ENCODE measurements at places on chromosomes 3 and 15.

- DNase-seq: no peak
Measured at GRCh38 chr15:52808441-52808840, 18.3 kb upstream of the ONECUT1 start.

GRCh38 chr3:117820658-117821299 lies 1111.2 kb downstream of the TUSC7 start:
- no peak for DNase-seq

- no peak for DNase-seq
Measured at GRCh38 chr15:52496776-52497470, 31.8 kb downstream of the MYO5A start.

DNA sequence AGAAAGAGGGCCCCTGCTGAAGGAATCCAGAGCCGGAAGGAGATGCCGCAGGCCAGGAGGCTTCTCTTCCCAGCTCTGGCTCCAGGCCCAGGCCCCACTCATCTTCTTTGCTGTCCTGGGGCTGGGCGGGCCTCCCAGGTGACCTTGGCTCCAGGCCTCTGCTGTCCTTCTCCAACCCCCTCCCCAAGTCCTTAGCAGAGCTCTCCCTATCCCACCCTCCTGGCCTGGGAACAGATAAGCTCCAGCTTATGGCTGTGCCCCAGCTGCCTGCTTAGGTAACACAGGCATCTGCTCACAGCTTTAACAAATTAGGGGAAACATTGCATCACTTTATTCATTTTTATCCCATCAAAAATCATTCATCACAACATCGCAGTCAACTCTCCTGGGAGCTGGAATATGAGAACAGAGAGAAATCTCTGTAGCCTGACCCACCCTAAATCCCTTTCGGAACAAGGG lies 86.9 kb downstream of the SEMA5B start:
- DNase-seq: no peak

GRCh38 chr3:133441867-133442270 lies 42.0 kb downstream of the BFSP2 start:
- DNase-seq: no peak

DNA sequence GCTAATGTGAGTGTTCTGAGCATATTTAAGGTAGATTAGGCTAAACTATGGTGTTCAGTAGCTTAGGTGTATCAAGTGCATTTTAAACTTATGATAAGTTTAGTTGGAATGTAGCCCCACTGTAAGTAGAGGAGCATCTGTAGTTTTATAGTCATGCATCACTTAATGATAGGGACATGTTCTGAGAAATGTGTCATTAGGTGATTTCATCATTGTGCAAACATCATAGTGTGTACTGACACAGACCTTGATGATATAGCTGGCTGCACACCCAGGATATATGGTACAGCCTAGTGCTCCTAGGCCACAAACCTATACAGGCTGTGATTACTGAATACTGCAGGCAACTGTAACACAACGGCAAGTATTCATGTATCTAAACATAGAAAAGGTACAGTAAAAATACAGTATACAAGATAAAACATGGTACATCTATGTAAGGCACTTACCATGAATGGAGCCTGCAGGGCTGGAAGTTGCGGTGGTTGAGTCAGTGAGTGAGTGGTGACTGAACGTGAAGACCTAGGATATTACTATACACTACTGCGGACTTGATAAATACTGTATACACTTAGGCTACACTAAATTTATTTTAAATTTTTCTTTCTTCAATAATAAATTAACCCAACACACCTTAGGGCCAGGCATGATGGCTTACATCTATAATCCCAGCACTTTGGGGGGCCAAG lies 17.9 kb downstream of the DNAH1 start:
- no peak for DNase-seq

- no peak for DNase-seq
Measured at GRCh38 chr15:36905908-36906307, 194.4 kb downstream of the MEIS2 start.

- no peak for DNase-seq
Measured at GRCh38 chr3:26683902-26684301, 61.3 kb downstream of the LRRC3B start.

DNA sequence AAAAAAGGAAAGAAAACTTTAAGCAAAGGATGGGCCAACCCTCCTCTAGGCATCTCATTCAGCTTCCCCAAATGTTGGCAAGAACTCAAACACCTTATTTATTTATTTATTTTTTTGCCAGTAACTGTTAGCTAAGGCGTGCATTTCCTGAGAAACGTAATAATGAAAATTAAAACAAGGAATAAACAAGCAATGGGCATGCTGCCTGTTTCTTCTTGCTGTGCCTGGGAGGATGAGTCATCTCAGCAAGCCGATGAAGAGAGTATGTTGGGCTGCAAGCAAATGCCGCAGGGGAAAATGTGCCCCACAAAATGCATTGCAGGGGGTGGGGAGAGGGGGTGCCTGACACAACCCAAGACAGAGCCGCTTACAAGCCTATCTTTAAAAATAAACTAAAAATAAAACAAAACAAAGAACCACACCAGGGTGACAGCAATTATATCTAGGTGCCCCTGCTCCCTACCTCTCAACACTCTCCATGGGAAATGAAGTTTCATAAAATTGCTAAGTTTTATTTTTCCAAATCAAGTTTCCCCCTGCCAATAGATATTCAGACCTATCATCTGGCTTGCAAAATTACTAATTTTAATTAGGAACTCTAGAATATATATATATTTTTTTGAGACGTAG lies 40.3 kb downstream of the EIF4E3 start:
- peak; percentile 14 for DNase-seq

DNA sequence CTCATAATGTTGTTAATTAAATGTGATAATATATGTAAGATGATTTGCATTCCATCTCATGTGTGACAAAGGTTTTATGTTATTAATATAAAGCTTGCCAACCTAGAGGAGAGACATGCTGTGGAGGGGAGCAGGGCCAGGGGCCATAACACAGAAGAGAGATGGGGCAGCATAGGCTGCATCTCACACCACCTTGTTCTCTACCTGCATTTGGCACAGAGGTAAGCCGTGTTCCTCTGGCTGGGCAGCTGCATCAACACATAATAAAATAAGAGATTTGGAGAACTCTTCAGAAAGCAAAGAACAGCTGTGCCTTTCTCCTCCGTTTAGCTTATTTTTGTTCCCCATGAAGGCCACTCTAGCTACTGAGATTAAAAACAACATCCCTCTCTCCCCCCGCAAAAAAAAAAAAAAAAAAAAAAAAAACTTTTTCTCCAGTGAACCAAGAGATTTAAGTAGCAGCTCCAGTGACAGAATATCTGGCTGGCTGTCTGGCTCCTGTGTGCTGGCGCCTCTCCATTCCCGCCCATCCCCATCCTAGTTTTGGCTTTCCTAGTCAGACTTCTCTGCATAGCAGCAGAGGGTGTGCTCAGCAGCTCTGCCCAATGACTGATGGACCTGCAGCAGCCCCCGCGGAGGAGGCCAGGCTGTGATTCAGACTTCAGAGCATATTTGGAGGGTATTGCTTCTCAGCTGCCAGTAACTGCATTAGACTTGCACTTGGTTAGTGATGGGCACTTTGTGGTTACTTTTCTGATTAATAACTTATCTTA lies 52.2 kb upstream of the STXBP5L start:
- DNase-seq: peak; percentile 9

DNA sequence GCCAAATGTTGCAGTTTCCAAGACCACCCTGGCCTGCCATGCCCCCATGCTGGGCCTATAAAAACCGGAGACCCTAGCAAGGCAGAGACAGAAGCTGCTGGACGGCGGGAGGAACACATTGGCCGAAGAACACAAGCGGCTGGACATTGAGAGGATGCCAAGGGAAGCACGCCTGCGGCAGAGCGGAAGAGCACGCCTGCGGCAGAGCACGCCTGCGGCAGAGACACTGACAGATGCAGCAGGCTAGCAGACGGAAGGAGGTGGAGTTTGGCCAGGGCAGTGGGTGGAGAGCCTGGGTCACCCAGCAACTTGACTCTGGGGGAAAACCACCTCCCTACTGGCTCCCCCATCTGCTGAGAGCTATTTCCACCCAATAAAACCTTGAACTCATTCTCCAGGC lies 322.3 kb upstream of the TBL1XR1 start:
- no peak for DNase-seq

DNA sequence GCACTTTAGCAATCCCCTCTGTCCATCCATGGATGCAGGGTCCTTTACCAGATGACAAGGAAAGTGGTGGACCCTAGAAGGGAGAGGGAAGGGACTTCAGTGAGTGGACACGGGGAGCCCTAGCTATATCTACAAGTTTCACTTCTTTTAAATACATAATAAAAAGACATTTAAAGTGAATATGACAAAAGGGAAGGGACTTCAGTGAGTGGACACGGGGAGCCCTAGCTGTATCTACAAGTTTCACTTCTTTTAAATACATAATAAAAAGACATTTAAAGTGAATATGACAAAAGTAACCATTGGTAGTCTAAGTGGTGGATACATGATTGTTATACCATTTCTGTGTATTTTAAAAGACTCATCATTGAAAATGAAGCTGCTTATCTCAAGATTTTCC lies 81.9 kb upstream of the HES1 start:
- DNase-seq: no peak

DNA sequence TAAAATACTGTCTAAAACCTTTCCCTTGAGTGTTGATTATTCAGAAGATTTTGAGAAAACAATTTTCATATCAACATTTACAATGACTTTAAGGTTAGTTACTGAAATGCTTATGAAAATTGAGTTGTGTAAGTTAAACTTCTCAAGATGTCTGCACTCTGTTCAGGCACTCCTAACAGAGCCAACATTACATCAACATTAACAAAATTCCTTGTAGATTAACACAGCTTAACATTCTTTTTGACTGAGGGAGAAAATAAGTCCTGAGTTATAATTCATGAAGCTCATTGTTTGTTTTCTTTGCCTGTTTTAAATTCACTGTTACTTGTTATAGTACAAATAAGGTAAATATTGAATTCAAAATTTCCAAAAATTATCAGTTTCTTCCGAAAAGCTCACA lies 9.0 kb downstream of the ACKR4 start:
- DNase-seq: no peak

DNA sequence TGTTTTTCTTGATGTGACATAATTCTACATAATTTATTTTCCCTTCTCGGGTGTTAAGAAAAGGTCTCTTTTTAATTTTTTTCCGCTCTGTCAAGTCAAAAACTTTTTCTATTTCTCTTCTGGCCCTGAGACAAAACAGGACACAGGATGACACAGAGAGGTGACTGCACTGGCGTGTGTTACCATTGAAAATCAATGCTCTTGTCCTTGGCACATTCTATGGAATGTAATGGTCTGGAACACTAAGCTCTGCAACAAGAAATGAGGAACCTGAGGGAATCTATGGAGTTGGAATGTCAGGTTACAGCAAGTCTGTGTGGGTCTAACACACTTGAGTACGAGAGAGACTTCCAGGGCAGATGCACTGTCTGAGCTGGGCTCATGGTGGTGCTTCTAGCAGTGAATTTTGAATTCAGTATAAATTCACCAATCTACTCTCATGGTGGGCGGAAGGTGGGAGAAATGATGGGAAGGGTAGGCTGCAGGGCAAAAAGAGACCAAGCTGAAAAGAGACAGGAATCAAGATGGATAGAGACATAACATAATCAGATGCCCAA lies 508.3 kb downstream of the TUSC7 start:
- no peak for DNase-seq

DNA sequence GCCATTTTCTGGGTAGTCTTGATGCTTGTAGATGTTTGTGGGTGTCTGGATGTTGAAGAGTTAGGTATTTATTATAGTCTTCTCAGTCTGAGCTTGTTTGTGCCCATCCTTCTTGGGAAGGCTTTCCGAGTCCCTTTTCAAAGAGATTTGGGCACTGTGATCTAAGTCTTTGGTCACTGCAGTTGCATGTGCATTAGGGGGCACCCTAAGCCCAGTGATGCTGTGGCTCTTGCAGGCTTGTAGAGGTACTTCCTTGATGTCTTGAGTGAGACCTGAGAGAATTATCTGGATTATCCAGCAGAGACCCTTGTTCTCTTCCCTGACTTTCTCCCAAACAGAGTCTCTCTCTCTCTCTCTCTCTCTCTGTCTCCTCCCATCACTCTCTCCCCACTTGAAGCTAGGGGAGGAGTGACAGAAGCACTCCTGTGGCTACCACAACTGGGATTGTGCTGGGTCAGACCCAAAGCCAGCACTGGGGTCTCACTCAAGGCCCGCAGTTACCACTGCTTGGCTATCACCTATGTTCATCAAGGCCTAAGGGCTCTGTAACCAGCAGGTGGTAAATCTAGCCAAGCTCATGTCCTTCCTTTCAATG lies 68.5 kb downstream of the TMCO5A start:
- peak; percentile 50 for DNase-seq

DNA sequence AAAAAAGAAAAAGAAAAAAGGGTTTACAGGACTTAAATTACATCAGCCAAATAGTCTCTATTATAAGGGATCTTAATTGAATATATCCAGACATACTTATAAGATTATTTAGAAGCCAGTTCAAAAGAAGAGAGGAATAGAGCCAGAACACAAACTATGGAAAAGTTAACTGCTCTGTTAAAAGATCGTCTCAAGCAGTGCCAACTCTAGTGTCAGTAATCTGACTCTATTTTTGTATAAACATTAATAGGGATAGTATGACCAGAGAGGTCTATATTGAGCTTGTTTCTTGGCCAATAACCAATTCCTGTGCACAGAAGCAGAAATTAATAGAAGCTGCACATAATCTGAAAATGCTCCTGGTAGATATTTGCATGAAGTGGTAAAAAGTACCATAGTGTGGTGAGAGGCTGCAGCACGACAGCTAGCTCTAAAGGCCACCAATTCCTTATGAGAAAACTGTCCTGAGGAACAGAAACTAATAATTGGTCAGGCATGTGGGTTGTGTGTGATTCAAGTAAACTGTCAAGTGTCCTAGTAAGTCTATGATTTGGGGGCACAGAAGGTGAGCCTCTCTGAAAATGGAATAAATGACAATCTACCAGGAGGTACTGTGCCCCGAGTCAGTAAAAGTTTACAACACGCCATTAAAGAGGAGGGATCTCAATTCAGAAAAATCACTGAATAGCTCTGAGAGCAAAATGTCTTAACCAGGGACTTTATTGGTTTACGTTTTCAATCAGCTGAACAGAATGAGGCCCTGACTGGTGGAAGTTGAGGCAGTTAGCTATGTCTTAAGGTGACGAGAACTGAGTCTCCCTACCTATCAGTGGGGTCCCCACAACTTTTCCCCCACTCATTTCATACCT lies 51.5 kb upstream of the NANOGP8 start:
- no peak for DNase-seq

DNA sequence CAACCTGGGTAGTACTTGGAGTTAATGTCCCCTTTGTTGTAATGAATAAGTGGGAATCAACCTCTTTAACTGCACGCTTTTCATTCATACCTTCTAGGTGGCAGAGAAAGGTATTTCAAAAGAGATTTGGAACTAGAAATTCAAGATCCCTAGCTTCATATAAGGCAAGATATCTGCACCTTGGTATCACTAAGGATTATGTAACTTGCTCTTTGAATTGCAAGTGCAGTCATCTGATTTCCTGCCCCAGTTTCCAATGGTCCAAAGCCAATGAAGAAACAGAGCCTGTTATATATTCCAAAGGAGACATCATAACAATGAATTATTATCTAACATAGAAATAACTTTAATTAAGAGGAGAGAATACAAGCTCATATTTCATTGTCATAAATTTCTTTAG lies 54.8 kb upstream of the CMSS1 start:
- DNase-seq: no peak
